ENCODE measurements at places on chromosomes 7 and 10.

DNA sequence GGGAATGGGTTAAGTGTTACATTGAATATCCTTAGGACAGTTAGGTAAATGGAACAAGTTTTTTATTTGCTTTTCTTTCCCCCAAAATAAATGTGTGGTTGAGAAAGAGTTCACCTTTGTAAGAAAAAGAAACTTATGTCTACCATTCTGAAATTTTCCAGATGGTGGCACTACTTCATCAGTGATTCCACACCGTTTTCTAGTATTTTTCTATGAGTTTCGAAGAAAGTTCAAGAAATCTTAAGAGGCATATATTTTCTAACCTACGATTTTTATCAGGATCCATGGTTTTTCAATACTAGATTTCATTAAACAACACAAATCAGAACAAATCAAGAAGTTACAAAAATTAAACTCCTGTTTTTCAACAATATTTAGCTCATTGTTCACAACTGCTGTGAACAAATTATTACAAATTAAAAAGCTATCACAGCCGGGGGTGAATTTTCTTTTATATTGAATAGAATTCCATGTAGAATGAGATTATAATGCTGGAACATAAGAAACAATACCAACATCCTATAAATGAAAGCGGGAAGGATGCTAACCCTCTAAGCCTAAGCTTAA lies 163.1 kb upstream of the NPVF start:
- no peak for DNase-seq

- no peak for DNase-seq
These were observed 65.2 kb downstream of the COL13A1 start for GRCh38 chr10:69866688-69867461.

DNA sequence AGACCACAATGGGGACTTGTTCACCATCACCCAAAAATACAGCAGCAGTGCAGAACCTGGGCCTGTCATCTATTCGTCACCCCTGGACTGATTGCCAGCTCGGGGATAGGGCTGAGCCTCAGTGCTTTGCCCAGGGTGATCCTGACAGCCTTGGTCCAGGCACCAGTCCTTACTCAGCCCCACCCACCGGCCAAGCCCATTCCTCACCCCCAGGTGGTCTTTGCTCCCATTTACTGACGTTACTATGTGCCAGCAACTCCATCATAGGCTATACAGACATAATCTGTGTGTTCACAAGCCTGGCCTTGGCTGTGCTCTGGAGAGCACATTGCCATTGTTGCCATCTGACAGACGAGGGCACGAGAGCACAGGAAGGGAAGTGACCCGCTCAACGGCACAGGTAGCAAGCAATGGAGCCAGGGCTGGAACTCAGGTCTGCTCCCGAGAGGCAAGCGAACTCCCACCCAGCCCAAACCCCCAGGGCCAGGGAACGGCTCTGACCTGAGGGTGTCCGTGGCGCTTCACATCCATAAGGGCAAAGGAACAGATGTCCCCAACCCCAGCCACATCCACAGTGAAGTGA lies 6.8 kb downstream of the ATG9B start:
- DNase-seq, result no peak

DNA sequence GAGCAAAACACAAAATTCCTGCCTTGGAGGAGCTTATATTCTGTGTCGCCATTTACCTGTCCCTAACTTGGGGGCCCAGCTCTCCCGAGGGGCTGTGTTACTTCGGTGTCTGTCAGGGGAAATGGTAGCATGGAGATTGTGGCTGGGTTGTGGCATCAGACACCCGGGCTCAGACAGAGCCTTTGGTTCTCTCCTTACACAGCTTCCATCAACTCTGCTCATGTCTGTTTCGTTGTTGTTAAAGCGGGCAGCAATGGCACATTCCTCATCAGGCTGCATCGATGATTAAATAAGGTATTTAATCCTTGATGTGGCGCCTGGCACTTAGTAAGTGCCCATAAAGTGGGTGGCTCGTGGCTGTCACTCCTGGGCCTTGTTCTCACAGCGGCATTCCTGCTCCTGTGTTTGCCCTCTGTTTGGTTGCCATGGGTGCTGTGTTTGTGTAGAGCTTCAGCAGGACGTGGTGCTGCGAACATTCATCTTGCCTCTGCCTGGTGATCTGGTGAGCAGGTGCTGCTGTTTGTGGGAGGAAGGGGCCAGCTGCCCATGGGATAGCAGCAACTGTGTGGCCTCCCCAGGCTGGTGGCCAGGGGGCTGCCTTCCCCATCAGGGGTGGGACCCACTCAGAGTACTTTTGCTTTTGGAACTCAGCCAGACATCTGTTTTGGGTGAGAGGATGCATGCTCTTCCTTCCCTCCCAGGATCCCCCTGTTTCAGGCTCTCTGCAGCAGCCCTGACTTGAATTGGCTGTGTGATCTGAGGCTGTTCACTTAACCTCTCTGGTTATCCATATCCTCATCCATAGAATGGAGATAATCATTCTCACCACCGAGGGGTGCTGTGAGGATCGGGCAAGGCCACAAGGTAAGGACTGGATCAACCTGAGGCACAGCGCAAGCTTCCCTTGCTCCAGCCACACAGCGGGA lies 207.2 kb upstream of the SVIL start:
- DNase-seq, result no peak

DNA sequence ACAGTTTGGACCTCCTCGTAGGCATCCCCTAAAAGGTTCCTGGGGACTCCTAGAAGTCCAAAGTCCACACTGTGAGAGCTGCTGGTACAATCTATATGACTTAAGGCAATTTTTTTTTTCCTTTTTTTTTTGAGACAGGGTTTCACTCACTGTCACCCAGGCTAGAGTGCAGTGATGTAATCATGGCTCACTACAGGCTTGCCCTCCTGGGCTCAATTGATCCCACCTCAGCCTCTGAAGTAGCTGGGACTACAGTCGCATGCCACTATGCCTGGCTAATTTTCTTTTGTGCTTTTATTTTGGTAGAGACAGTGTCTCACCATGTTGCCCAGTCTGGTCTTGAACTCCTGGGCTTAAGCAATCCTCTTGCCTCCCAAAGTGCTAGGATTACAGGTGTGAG lies 4.6 kb upstream of the SPOCK2 start:
- no peak for DNase-seq

GRCh38 chr10:75620356-75620755 lies 188.9 kb downstream of the LRMDA start:
- DNase-seq, result no peak

DNA sequence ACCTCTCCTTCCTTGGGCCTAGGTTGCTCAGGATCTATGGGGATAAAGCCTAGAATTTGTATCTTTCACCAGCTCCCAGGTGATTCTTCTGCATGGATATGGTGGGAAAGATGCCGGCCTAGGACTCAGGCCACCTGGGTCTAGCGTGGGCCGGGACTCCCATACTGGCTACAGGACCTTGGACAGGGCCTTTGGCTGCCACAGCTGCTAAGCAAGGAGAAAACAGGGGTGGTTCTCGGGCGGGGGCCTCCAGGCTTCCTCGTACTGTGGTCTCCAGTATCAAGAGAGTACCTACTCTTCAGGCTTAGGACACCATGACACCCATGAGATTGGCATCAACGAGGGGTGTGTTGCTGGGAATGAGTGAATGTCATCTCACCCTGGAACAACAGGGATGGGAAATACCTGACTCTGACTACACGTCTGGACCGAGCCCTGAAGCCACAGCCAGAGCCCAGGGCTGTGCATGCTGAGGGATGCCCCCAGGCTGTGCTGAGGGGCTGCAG lies 120.3 kb upstream of the ADAM12 start:
- DNase-seq, result no peak

DNA sequence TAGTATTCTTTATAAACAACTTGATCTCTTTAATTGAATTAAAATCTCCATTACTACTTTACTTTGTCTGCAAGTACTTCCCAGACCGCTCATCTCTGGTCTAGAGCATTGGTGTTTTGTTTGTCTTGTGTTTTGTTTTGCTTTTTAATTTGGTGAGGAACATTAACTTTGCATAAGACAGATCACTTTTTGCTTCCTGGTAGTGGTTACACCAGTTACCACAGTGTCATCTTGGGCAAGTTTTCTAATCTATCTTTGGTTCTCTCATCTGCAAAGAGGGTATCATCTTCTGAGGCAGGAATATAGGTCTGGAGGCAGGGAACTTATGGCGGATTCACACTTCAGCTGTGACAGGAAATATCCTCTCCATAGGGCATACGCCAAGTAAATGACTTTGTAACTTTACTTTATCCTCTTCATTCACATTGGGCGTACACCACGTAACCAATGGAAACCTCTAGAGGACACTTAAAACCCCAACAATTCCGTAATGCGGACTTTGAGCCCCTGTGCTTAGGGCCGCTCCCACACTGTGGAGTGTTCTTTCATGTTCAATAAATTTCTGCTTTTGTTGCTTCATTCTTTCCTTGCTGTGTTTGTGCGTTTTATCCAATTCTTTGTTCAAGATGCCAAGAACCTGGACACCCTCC lies 83.2 kb upstream of the JAZF1 start:
- no peak for DNase-seq

- no peak for DNase-seq
These were observed 133.9 kb upstream of the FEZF1 start for GRCh38 chr7:122438492-122438891.

- no peak for DNase-seq
These were observed 5.2 kb downstream of the AGAP3 start for GRCh38 chr7:151091431-151091830.

- no peak for DNase-seq
These were observed 74.1 kb upstream of the UNC5B start for GRCh38 chr10:71138166-71138830.

- DNase-seq, result no peak
These were observed 87.7 kb upstream of the PRKCQ start for GRCh38 chr10:6667679-6668270.

- no peak for DNase-seq
These were observed 13.7 kb upstream of the C10orf71 start for GRCh38 chr10:49285232-49285631.

DNA sequence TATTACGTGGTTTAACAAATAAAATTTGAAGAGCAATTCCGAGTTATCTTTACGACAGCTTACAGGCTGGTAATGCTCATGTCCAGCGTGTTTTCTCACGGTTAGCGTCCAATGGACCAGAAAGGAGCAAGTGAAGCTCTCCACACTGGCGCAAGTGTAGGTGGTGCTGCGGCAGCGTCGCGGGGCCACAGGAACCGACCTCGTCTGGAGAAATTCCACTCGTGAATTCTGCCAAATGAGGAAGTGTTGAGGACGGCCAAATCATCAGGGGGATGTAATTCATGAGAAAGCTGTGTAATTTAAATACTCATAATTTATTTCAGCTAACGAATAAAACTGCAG lies 350 bp upstream of the ZNF37A start:
- no peak for DNase-seq

- no peak for DNase-seq
These were observed 49.8 kb downstream of the STK17A start for GRCh38 chr7:43632746-43633145.

GRCh38 chr10:34904191-34904590 lies 89.1 kb upstream of the PARD3 start:
- DNase-seq, result no peak
